ENCODE measurements at places on chromosomes 1 and 21.
A peak's percentile ranks its signal among the peaks of the same experiment; 100 is the strongest.

DNA sequence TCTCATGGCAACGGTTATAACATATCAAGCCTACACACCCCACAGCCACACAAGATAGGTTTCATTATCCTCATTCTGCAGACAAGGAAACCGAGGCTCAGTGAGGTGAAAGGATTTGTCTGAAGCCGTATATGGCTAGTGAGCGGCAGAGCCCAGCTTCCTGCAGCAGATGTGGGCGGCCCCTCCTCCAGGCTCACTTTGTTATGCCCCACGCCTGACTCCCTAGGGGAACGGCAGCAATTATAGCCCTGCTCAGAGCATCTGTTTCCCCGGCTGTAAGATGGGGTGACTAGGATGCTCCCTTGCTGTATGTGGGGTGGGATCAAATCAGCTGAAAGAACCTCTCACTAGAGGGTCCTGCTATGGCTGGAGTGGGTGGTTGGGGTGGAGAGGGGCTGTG, 22.1 kb downstream of the GRHL3 start:
- DNase-seq, result no peak

DNA sequence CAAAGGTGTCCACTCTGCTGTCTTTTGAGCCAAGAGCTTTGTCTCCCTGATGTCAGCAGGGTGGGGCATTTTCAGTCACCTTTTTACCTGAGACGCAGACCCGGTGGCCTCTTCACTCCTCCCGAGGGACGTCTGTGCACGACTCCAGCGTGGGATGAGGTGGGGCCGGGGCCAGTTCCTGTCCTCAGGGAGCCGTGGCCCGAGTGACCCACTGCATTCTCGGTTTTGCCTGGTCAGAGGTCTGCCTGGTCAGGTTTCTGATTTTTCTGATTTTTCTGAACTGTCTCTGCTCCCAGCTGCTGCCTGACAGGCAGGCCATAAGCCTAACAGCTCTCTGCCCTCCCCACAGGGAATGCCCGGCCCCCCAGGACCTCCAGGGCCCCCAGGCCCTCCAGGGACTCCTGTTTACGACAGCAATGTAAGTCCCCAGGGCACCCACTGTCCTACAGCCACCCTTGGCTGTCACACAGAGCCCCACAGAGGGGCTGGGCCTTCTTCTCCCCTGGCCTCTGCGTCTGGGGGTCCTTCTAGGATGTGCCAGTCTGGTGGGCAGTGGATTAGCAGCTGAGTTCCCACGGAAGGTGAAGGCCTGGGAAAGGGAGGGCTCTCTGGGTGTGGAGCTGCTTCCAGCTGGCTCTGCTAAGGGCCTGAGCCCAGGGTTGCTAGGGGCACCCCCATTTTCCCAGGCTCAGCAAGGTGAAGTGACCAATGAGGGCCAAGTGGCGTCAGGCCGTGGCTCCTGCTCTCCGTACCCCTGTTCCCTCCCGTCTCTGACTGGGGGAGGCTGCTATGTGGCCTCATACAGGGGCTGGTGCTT, 45.9 kb downstream of the SLC19A1 start:
- DNase-seq, result no peak

GRCh38 chr1:63322944-63323864, 837 bp downstream of the FOXD3 start:
- DNase-seq, result no peak

- no peak for DNase-seq
These were observed 2.2 kb downstream of the SPATC1L start for GRCh38 chr21:46181953-46182547.

DNA sequence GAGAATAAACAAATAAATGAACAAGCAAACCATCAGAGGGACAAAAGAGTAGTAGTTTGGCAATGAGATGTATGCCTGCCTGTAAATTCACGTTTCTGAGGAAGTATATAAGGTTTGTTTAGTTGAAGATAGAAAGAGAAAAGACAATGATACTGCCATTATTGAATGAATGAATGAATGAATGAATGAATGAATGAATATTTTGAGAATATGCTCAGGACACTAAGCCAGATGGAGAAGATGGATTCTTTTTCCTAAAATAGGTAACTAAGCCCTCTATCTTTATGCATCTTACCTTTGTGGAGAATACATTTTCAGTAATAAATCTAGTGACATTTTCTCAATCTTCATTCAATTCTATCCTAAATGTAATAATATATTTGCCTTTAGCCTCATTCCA, 49.4 kb downstream of the SLC35A3 start:
- no peak for DNase-seq

DNA sequence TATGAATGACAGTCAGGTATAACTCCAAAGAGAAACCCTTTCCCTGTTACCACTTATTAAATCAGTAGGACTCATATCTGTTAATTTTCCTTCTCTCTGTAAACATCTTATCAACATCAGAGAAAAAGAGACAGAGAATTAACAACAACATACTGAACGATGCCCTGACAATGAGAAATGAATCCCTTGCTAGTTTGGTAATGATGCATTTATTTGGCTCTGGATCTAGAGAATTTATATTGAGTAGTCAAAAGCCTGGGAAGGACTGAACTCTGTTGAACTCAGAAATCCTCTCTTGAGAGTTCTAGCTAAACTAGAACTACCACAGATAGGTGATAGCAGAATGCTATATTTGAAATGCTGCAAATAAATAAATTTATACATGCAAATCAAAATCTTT, 325.6 kb downstream of the DISC1 start:
- DNase-seq, result no peak

DNA sequence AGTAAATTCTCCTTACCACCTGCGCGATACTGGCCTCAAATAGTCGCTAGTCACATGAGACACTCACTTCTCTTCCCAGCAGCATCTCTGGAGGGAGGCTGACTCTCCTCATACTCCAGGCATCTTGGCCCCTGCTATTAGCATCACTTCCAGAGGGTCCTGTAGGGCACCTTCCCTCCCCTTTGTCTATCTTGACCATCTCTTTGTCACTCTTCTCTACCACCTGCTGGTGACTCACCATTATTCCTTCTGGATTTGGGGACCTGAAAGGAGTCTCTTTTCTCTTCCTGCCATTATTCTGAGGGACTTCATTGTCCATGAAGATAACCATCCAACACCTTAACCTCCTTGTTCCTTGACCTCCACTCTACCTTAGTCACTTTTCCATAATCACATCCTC, 31.7 kb upstream of the GPR37L1 start:
- DNase-seq, result no peak

GRCh38 chr1:50422946-50423669, at the start of gene DMRTA2:
TSS of gene DMRTA2 (minus strand) at chr1:50423443. CDS start at chr1:50421536, 1,907 bp downstream.
- DNase-seq, result peak; percentile 60

DNA sequence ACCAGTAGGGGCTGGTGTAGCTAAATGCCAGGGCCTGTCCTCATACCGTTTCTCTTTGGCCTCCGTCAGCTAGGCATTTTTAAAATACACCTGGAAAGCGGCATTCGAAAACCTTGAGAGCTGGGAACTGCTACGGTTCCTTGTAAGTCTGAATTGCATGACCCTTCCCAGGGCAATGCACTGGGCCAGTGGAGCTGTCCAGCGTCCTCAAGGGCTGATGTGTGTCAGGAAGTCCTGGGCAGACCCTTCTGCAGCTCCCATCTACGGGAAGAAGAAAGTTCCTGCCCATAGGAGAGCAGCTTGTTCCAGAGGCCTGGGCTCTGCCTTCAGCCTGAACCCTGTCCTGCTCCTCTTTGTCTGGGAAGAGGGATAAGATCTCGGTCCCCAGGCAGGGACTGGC, 34.1 kb downstream of the UBASH3A start:
- no peak for DNase-seq

GRCh38 chr1:221074332-221074731, 195.1 kb downstream of the HLX start:
- DNase-seq, result no peak

DNA sequence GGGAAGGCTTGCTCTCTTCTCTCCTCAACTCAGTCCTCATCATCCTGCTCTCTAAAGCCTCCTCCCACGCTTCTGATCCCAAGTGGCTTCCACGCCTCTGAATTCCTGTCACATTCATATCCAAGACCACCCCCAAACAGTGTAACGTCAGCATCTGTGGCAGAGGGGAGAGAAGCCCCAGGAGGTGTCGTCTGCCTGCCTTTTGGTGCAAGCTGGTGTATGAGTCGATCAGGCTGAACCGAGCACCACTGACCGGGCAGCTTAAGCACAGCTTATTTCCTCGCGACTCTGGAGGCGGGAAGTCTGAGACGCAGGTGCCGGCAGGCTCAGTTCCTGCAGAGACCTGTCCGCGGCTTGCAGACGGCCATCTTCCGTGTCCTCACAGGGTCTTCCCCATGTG, 123.8 kb upstream of the RAB4A start:
- DNase-seq, result no peak

Data from globus pallidus (tissue), 1 donor.